ENCODE measurements at places on chromosomes 3 and 15.
A peak's percentile ranks its signal among the peaks of the same experiment; 100 is the strongest.

DNA sequence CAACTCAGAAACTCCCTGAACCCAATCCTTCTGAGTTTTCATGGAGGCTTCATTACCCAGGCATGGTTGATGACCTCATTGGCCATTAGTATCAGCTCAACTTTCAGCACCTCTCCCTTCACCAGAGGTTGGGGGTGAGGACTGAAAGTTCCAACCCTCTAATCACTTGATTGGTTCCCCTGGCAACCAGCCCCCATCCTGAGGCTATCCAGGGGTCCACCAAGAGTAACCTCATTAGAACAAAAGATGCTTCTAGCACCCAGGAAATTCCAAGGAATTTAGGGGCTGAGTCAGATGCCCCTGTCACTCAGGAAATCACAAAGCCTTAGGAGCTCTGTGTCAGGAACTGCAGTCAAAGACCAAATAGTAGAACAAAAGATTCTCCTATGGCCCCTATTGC, 43.8 kb downstream of the ADAMTSL3 start:
- no peak for DNase-seq

GRCh38 chr3:152574461-152575079, 260.4 kb upstream of the P2RY1 start:
- DNase-seq: peak; percentile 68

GRCh38 chr3:152738656-152739055, 96.3 kb upstream of the P2RY1 start:
- DNase-seq: no peak

GRCh38 chr3:10354361-10355015, 33.6 kb upstream of the SEC13 start:
- DNase-seq: no peak

DNA sequence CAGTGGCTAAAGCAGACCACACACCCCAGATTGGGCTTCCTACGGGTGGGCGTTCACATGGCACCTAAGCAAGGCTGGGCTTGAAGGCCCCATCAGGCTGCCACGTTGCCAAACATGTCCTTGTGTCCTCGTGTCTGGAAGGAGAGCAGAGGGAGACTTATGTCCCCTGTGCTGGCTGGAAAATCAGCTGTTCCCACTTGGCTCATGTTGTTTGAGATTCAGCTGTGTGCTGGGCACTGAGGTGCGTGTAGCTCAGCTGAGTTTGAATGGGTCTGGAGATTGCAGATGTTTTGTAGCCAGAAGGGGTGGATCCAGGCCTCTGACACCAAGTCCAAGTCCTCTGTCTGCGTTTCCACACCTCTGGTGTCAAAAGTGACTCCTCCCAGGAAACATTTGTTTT, 34.6 kb downstream of the RLBP1 start:
- DNase-seq: no peak

GRCh38 chr3:5292512-5292911, 105.0 kb downstream of the EDEM1 start:
- no peak for DNase-seq

GRCh38 chr3:146091397-146091796, 69.6 kb downstream of the PLOD2 start:
- no peak for DNase-seq

DNA sequence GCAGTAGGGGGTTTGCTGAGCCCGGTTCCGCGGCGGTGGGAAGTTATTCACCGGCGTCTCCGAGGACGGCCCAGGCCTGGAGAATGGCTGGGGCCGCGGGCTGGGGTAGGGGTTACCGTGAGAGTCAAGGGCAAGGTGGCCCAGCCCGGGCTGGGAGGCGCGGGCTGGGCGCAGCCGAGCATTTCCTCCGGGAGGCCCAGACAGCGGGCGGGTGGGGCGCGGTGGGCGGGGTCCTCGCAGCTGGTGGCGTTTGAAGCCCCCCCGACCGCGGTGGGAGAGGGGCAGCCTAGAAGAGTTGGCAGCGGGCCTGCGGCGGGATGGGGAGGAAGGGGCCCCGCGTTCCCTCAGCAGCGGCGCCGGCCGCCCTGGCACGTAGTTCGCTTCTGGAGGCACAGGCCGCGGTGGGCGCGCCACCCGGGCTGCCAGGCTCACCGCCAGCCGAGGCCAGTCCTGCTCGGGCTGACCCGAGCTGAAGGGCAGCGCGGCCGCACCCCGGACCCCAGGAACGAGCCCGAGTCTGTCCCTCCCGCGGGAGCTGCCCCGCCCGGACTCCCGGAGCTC, 960 bp upstream of the KLF13 start:
- peak; percentile 72 for DNase-seq

GRCh38 chr3:72661115-72661457, 187.2 kb downstream of the SHQ1 start:
- DNase-seq: peak; percentile 47

DNA sequence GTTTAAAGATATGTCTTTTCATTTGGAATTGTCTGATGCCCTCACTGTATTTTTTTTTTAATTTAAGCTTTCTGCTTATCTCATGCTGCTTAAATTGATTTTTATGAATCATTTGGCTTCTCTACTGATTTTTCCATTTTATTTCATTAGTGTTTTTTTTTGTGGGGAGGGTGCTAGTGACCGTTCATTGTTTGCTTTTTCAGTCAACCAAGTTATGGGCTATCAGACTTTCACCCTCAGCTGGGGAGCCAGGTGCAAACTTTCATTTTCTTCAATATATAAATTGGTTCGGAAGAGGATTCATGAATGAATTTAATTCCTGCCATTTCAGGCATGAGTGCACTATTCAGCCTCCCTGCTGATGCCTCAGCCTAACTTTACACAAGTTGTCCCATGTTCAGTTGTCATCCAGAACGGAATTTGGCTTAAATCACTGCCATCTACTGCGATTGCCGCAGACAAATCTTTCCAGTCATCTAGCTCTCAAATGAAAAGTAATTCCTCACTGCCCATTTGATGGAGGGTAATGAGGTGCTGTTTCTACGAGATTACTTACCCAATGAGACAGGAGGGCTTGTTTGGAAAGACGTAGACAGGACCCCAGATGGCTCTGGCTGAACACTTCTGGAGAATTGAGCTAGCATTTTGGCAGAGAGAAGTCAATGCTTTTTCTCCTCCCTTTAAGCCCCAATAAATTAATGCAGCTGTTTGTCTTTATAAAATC, 89.9 kb upstream of the RORA start:
- no peak for DNase-seq

- no peak for DNase-seq
Measured at GRCh38 chr3:56423661-56424099, 44.6 kb downstream of the ERC2 start.

GRCh38 chr15:98884894-98885293, 122.7 kb downstream of the PGPEP1L start:
- DNase-seq: no peak

DNA sequence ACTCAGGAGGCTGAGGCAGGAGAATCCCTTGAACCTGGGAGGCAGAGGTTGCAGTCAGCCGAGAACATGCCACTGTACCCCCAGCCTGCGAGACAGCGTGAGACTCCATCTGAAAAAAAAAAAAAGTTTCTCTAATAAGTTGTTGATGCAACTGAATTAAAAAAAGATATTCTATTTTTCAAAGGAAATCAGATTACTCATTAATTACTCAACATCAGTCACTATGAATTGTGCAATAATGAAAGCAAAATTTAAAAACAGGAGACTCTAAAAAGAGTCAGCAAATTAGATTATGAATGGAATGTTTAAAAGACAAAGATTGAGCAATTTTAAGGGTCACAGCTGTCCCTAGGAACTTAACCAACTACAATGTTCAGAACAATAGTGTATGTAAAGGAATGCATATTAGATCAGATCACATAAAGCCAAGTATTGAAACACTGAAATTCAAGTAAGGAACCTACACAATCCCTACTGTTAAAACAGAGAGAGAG, 60.2 kb upstream of the SLC4A7 start:
- DNase-seq: no peak

DNA sequence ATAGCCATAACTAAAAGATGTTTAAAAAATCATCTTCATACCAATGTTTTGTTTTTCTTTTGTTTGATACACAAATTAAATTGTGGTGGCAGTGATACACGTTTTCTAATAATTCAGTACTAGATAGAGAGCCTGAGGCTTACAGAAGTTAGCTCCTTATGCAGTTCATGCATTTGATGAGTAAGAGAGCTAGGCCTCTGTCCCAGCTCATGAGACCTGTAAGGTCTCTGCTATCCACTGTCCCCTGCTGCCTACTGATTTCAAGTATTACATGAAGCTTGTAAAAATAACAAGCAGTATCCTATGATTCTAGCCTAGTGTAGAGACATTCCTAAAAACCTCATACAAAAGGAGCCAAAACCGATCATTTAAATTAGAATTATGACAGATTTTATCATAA, 144.5 kb downstream of the MBNL1 start:
- no peak for DNase-seq

DNA sequence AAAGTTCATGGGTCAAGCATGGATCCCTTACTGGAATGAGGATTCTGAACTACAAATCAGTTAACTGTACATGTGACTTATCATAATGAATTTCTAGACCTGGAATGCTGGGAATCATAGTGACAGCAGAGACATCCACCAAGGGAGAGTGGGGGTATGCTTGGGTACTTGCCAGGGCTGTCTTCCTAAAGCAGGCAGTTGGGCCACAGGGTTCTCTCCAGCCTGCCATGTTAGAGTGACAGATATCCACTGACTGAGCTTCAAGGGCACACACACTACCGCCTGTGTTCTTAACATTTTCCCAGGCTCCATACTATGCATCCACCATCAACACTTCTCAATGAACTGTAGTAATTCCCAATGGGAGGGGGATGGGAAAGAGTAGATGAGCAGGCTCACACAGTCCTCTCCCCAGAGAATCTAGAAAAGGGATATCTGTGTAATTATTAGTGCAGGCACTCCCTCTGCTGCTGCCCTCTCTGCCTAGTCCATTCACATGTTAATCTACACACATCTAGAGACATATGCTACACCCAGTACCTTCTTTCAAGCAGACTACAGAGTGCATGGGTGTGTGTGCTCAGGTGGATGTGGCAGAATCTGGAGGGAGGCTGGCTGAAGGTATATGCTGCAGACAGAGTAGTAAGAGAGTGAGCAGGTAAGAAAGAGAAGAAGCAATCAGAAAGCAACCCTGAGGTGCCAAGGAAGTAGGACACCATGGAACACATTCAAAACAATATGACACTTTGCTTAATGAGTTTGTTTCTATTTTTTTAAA, 3.7 kb downstream of the FSTL1 start:
- DNase-seq: no peak

DNA sequence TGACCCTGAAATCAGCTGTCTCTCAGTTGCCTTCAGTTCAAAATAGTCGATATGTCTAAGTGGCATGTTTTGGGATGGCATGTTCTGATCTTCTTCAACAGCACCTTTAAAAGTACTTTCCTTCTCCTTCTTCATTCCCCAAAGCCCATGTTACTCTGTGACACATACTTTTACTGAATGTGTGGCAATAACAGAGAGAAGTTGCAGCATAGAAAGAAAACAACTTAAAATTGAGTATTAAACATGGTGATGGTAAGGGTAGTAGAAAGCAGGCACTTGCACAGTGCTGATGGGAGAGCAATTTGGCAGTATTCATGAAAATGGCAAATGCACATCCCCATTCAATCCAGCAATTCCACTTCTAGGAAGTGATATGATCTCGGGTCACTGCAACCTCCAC, 12.3 kb upstream of the ULK4 start:
- DNase-seq: no peak

DNA sequence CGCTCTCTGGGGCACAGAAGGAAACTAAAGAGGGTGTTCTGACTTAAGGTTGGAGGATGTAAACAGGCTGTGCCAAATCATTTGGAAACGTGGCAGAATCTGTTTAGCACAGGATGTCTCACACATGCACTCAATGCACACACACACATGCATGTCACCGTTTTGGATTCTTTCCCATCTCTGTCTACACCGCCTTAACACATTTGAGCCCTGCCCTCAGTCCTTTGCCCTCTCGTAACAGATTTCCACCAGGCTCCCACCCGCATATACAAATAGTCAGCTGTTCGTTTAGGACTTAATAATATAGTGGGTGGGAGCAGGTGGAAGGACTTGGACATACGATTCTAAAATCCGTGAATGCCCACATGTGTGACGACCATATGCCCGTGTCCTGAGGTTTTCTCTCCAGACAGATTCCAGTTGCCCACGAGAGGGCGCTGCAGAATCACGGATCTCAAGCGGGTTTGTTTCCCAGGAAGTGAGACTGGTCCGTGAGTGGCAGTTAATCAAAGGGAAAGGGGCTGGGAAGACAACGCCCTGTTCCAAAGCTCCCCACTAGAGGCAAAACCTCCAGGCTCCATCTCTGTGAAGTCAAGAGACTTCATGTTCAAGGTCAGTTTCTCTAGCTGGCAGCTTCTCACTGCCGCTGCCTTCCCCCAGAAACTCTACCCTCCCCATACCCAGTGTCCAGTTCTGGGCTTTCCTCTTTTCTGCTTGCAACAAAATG, 44.5 kb downstream of the NOX5 start:
- DNase-seq: peak; percentile 90

- no peak for DNase-seq
Measured at GRCh38 chr3:151421938-151422337, 37.4 kb upstream of the P2RY12 start.

GRCh38 chr15:69476704-69477473, 24.3 kb downstream of the RPLP1 start:
- DNase-seq: no peak

- no peak for DNase-seq
Measured at GRCh38 chr3:190387578-190388213, at the start of gene CLDN16. CLDN16 (plus strand) TSS chr3:190388163; CDS start chr3:190388330, 167 bp downstream.

- DNase-seq: no peak
Measured at GRCh38 chr3:141681390-141681780, 56.7 kb upstream of the RNF7 start.

DNA sequence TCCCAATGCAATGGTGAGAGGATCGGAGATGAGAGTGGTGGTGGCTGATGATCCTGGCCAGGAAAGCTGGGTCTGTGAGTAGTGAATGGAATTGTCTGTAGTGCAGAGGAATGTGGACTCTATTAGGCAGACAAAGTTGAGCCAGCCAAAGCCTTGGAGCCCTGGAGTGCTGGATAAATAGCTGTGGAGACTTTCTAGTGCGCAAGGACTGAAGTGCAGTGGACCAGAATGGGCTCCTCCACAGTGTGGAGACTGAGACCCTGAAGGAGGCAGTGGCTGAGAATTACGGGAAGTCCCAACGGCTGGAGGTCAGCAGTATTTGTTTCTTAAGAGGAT, 874 bp downstream of the ZNF662 start:
- no peak for DNase-seq

DNA sequence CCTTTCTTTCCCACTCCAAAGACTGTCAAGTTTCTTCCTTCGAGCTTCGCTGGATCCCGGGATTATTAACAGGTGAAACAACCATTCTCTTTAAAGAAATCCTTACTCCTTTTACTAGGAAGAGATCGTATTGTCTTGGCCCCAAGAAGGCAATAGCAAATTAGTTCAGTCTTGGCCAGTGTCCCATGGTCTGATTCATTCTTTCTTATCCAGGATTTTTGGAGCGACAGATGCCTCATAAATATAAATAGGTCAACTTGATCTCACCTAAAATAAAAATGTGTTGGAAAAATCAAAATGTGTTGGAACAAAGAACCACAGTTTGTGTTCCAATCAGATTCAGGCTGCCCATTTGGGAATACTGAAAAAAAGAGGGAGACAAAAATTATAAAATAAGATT, 140.1 kb upstream of the TMEM108 start:
- DNase-seq: no peak

GRCh38 chr3:13890377-13891016, 10.6 kb upstream of the WNT7A start:
- peak; percentile 60 for DNase-seq

- DNase-seq: no peak
Measured at GRCh38 chr15:60799885-60800284, 320.9 kb upstream of the ICE2 start.

GRCh38 chr3:134364061-134364935, 9.9 kb downstream of the AMOTL2 start:
- DNase-seq: peak; percentile 98

- no peak for DNase-seq
Measured at GRCh38 chr3:55755516-55756205, 268.6 kb upstream of the WNT5A start.
